GM23338 (cell line): ENCODE measurements at places on chromosomes 5 and 9. TPM values are rescaled to one million over a fixed set of nuclear protein-coding genes. Genes with fewer than 3 reads are reported as not detected.

The FCN2 gene
- not detected in 2 replicates for total RNA-seq

DNA sequence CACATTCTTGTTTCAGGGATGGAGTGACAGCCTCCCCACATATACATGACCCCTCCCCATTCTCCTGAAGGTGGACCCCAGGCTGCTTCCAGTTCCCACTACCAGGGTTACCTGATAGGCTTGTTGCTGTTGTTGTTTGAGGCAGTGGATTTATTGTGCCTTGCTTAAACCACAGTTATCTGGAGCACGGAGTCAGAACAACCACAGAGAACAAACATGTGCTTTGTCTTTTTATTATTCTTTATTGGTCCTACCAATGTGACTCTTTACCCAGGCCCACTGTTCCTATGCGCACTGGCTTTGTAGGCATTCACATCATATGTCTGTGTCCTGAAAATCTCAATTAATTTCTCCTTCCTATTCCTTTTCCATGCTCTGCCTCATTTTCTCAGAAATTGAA lies 41.2 kb upstream of the IPPK start:
- no peaks in the 10 kb centered on the region for H3K27me3 ChIP-seq
- no peaks in the 10 kb centered on the region for H3K4me1 ChIP-seq
- H3K27ac ChIP-seq, result no peak overlapping the region
- DNase-seq, result no peak
- H3K36me3 ChIP-seq, result peaks cover 20% of the 10 kb centered on the region; the same call in 1 of the 2 replicates

DNA sequence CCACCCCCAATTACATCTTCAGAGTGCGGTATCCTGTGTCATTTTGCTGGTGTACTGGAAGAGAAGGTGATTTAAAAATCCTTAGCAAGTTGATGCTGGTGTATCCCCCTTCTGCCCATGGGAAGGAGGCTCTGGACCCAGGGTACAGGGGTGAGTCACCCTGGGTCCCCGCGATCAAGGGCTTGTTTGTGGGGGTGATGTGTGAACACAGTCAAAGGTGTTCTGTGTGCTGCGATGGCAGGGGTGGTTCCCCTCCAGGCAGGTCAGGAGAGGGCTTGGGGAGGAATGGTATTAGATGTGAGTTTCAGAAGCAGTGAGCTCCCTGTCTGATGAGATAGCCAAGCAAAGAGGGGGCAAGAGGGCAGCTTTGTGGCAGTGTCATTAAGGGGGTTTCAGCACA lies 28.9 kb downstream of the OLFM1 start:
- H3K36me3 ChIP-seq, result no peaks in the 10 kb centered on the region
- H3K27ac ChIP-seq, result no peak overlapping the region
- no peak for DNase-seq

GRCh38 chr5:150653145-150653761 lies 7.8 kb upstream of the MYOZ3 start:
- no peaks in the 10 kb centered on the region for H3K36me3 ChIP-seq
- no peak for DNase-seq
- no peak overlapping the region for H3K4me3 ChIP-seq
- peaks cover 3% of the 10 kb centered on the region; the same call in 1 of the 2 replicates for H3K27me3 ChIP-seq

The ADAM19 gene
- 13.2 and 13.3 TPM in 2 replicates for total RNA-seq

DNA sequence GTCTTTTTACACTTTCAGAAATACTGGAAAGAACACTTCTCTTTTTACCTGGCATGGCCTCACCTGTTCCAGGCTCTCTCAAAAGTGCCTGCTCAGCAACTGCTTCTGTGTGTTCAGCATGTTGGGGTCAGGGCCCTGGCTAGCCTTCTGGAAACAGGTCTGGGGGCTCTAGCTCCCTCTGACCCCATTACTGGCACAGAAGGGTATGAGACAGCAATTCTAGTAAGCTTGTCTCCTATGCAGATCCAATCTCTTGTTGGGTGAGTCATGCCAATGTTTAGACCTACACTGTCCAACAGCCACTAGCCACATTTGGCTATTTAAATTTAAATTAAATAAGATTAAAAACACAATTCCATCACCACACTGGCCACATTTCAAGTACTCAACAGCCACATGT lies 80.8 kb downstream of the MAPKAP1 start:
- no peaks in the 10 kb centered on the region for H3K27me3 ChIP-seq
- DNase-seq, result no peak
- no peak overlapping the region for H3K27ac ChIP-seq
- no peaks in the 10 kb centered on the region for H3K36me3 ChIP-seq
- peaks cover 14% of the 10 kb centered on the region for H3K4me1 ChIP-seq

DNA sequence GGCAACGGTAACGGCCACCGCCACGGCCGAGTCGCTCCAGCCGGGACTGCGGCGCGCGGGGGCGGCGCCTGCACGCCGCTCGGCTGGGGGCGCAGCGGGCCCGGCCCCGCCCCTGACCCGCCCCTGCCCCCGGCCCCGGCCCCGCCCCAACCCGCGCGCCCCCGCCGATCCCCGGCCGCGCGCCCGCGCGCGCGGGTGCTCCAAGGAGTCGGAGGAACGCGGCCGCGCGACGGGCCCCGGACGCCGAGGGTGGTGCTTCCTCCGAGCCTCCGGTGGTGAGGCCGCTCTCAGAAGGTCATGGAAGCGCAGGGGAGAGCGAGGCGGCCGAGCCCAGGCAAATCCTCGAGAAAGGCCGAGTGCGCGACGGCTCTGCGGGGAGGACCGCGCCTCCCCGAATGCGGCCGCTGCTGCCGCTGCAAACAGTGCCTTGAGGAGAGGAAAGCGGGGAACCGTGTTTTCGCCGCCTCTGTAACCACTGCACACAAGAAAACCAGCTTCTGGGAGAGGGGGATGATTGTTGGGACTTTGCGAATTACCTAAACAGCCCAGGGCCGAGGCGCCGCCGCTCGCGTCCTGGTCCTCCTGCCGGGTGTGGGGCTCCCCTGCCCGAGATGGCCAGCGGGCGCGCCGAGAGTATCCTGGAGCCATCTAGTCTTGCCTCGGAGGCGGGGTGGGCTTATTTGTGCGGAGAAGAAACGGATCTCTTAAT lies at the start of gene LIFR:
TSS of gene LIFR (minus strand) at position 48 of the 709 bp plus-strand sequence. CDS start 25,999 bp downstream, outside the sequence.
- peak; percentile 87 for DNase-seq
- H3K27ac ChIP-seq, result peak within 1 kb of the TSS; percentile 90
- H3K27me3 ChIP-seq, result no peaks in the 10 kb centered on the region
- H3K4me3 ChIP-seq, result peak within 1 kb of the TSS; percentile 86

The LHX3 gene
- not detected in 2 replicates for total RNA-seq

DNA sequence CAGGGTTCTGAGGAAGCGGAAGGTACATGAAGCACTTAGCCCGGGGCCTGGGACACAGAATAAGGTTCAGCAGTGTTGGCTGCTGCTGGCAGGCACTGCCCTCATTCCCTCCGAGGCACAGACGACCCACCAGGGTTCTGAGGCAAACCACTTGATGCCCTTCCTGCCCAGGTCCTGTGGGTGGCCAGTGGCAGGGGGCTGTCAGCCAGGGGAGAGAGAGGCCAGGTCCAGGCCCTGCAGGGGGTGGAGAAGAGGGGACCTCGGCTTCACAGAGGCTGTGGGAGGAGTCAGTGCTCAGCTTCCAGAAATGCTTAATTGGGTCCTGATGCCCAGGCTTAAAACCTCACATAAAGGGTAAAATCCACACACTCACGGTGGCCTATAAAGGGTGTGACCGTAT lies 4.4 kb upstream of the ZDHHC12 start:
- no peak for DNase-seq
- H3K4me3 ChIP-seq, result no peak overlapping the region
- H3K27me3 ChIP-seq, result no peaks in the 10 kb centered on the region
- H3K27ac ChIP-seq, result no peak overlapping the region

DNA sequence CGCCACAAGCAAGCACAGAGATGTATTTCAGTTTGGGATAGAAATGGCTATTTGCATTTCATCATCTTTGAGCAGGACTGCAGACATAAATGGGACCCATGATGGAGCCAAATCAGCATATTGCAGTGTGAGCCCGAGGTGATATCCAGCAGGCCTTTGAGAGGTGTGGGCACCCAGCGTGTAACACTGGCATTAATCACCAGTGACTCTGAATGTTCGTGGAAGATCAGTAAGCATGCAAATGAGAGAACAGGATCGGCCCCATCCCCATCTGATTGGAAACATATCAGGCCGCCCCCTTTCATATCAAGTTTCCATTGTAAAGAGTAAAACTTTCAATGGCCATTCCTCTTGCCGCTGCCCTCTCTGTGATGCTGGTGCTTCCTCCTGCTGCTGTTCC lies 84.0 kb downstream of the GTF3C4 start:
- H3K27me3 ChIP-seq, result no peaks in the 10 kb centered on the region
- no peak overlapping the region for H3K4me3 ChIP-seq
- no peak overlapping the region for H3K27ac ChIP-seq
- no peaks in the 10 kb centered on the region for H3K36me3 ChIP-seq
- no peak for DNase-seq
- H3K4me1 ChIP-seq, result peaks cover 8% of the 10 kb centered on the region

The IL17B gene
- total RNA-seq, result not detected in 2 replicates

The SOWAHA gene
- 0.52 and 0.93 TPM in 2 replicates for total RNA-seq

The PCDH12 gene
- total RNA-seq, result 0.12 and 0.14 TPM in 2 replicates

The SNCB gene
- total RNA-seq, result 1.8 and 3.6 TPM in 2 replicates

- no peaks in the 10 kb centered on the region for H3K36me3 ChIP-seq
- no peaks in the 10 kb centered on the region for H3K27me3 ChIP-seq
- no peak overlapping the region for H3K4me3 ChIP-seq
- peak; percentile 24 for DNase-seq
- H3K4me1 ChIP-seq, result peaks cover 46% of the 10 kb centered on the region
Measured at GRCh38 chr9:13899924-13900323, 414.0 kb downstream of the NFIB start.

GRCh38 chr9:92661127-92661526 lies 8.8 kb downstream of the IPPK start:
- no peak overlapping the region for H3K4me3 ChIP-seq
- peaks cover 12% of the 10 kb centered on the region; the same call in 1 of the 2 replicates for H3K4me1 ChIP-seq
- no peak for DNase-seq
- H3K27me3 ChIP-seq, result no peaks in the 10 kb centered on the region

- no peak for DNase-seq
- no peak overlapping the region for H3K27ac ChIP-seq
- H3K4me1 ChIP-seq, result peaks cover 31% of the 10 kb centered on the region
Measured at GRCh38 chr5:32020271-32020670, 153.8 kb downstream of the GOLPH3 start.

The CYLC2 gene
- not detected in 2 replicates for total RNA-seq

DNA sequence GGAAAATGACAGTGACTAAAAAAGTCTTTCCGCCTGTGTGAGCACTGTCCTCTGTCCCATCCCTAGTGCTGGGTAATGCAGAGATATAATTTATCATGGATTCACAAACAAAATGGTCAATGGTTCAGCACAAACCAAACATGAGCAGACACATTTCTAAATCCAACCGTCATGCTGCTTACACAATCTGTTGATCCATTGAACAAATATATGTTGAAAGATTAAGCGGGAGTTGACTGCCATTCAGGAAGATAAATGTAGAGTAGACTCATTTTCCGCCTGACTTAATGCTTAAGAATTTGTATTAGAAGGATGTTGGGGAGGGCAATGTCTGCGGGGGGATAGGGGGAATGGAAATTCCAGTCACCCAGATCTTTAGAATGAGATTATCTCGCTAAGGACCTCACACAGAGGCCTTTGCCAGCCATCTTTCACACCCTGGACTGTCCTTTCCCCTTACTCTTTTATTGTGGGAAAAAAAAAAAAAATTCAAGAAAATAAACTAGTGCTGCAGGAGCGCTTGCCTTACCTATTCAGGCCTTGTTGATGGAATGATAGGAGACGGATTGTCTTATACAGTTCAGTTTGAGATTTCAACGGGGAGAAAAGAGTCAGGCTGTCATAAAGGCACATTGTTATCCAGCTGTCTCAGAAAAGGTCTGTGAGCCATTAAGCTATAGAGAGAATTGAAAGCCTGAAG lies 153.7 kb downstream of the TLE1 start:
- H3K27me3 ChIP-seq, result no peaks in the 10 kb centered on the region
- H3K4me1 ChIP-seq, result peaks cover 18% of the 10 kb centered on the region; the same call in 1 of the 2 replicates
- no peaks in the 10 kb centered on the region for H3K36me3 ChIP-seq
- no peak overlapping the region for H3K27ac ChIP-seq
- no peak overlapping the region for H3K4me3 ChIP-seq

- peaks cover 22% of the 10 kb centered on the region for H3K27me3 ChIP-seq
- H3K27ac ChIP-seq, result no peak overlapping the region
- no peak overlapping the region for H3K4me3 ChIP-seq
- no peak for DNase-seq
Measured at GRCh38 chr5:132372127-132372526, 2.6 kb downstream of the SLC22A5 start.

GRCh38 chr5:130024006-130024405 lies 119.7 kb downstream of the CHSY3 start:
- DNase-seq, result no peak
- no peak overlapping the region for H3K27ac ChIP-seq
- H3K4me3 ChIP-seq, result no peak overlapping the region
- H3K36me3 ChIP-seq, result no peaks in the 10 kb centered on the region

The MEF2C gene
- total RNA-seq, result 0.97 and 1.2 TPM in 2 replicates

DNA sequence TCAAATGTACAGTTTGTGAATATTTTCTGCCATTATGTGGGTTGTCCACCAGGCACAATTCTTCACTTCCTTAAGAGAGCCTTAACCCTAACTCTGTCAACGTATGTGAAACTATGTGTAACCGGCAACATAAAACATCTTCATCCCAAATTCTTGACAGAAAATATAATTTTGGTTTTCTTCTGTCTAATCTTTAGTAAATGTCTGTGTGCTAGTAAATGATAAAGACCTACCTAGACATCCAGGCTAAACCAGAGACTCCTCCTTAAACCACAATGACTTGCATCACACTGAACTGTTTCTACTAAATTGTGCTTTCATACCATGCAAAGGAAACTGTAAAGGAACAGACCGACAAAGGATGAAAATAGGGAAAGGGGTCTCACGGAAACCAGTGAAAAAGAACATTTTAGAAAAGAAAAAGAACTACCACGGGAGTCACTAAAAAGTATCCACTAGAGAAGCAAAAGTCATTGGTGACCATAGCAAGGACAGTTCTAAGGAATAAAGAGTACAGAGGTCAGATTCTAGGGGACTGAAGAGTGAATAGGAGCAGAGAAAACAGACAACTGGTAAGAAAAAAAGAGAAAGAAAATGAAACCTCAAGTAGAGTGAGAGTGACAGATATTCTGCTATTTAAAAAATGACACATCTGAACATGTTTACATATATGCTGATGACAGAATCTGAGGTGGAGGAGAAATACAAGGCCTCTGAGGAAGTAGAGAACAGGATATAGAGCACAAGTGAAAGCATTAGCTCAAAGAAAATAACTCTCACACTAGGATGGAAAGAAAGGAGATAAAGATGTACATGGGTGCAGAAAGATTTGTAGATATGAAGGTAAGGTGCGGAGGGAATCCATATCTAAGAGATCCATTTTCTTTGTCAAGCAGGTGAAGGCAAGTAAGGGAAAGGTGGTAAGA lies 49.4 kb downstream of the FNIP1 start:
- H3K4me1 ChIP-seq, result peaks cover 6% of the 10 kb centered on the region; the same call in 1 of the 2 replicates
- H3K27ac ChIP-seq, result no peak overlapping the region
- no peaks in the 10 kb centered on the region for H3K27me3 ChIP-seq
- H3K4me3 ChIP-seq, result no peak overlapping the region
- no peak for DNase-seq

The SLC36A3 gene
- total RNA-seq, result not detected in 2 replicates

DNA sequence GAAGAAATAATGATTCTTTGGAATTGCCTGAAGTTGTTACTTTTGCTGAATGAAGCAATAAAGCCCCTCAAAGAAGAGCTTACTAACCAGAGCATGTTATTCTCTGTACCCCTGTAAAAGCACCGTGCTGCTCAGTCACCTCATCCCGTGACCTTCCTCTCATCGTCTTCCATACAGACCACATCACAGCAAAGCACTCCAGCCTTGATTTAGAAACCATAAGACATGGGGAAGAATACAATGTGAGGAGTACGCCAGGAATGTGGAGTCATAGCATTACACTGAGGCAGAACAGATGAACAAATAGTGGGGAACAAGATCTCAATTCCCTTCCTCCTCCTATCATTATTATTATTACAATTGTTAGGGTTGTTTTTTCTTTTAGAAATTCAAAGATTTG lies 49.1 kb downstream of the ERAP1 start:
- no peak overlapping the region for H3K4me3 ChIP-seq
- H3K4me1 ChIP-seq, result no peaks in the 10 kb centered on the region
- H3K36me3 ChIP-seq, result no peaks in the 10 kb centered on the region; the same call in 1 of the 2 replicates
- no peak for DNase-seq
- H3K27ac ChIP-seq, result no peak overlapping the region
